ENCODE measurements at places on chromosomes 1 and 21.
A peak's percentile ranks its signal among the peaks of the same experiment; 100 is the strongest.

GRCh38 chr1:92778376-92778775, 6.5 kb downstream of the EVI5 start:
- DNase-seq = no peak

GRCh38 chr1:81702903-81703302, 97.8 kb upstream of the ADGRL2 start:
- DNase-seq = peak; percentile 67

DNA sequence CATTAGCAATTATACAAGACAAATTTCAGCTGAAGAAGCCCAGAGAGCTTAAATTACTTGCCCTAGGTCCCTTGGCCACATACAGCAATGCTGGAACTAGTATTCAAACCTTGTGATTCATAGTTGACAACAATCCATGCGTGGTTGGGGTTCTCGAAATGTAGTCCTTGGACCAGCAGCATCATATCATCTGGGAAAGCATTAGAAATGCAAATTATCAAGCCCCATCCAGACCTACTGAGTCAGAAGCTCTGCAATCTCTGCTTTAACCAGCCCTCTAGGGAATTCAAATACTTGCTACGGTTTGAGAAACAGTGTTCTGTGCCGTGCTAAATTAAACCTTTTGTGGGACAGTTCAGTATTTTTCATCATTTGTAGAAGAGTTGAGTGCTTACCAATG, 65.1 kb downstream of the CLIC6 start:
- peak; percentile 64 for DNase-seq

DNA sequence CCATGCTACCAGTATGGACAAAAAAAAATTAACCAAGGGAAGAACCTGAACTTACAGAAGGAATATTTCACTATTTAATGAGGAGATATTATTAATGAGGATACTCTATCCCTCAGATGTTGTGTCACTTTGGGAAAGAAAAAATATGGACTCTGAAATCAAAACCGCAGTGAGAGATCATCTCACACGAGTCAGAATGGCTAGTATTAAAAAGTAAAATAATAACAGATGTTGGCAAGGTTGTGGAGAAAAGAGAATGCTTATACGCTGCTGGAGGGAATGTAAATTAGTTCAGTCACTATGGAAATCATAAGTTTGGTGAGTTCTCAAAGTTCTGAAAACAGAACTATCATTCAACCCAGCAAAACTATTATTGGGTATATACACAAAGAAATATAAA, 30.9 kb downstream of the TNFSF4 start:
- no peak for DNase-seq

DNA sequence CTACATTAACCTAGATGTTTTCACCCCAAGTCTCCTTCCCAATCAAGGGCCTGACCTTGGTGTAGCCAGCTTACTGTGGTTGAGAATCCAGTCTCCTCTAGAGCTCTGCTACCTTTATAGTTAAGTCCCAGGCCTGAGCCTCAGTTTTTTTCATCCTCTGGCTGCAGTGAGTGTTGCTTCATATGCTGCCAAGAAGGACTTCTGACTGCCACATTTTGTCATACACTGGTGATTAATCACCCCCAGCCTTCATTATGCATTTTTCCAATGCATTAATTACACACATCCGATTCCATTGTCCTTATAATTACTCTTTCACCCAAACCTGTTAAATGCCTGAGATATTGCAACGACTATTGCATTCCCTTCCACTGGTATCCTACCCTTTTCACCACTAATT, 66.3 kb upstream of the FGGY start:
- no peak for DNase-seq

DNA sequence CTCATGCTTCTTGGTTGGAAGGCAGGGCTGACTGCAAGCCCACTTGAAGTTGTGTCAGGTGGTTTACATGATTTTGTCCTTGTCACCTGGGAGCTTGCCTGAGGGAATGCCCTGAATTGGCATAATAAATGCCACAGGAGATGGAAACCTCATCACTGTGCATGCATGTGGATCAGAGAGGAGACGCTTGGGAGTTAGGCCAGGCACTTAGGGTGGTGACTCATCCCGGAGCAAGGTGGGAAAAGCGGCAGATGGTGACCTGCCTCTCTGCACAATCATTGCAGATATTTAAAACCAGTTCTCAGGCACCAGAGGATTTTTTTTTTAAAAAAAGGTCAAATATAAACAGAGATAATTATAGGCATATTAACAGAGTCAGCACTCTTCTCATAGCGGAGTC, 202.2 kb upstream of the KIAA0040 start:
- DNase-seq = peak; percentile 14

DNA sequence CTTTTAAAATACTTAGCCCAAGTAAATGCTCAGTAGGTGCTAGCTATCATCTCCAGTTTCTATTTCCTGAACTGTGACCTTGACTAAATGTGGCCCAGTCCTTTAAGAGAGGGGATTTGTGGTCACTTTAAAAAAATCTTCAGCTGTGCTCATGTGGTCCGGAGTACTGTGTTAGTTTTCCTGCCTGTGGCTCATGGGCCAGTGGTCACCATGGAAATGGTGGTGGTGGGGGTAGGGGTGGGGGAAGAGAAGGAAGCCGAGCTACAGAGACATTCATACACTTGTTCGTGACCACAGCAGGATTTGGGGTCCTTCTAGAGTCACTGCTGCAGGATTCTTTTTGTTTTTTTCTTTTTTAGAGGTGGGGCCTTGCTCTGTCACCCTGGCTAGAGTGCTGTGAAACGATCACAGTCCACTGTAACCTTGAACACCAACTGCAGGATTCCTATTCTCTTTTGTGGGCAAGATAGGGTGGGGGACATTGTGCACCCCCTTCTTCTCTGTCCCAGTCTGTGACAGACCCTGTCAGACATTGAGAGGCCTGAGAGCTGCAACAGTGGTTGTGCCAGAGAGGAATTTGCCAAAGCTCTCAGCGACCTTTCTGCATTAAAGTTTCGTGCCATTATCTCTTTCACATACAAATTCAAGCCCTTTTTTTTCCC, 25.8 kb downstream of the KIF26B start:
- DNase-seq = no peak

GRCh38 chr1:169914531-169914930, 20.8 kb upstream of the SCYL3 start:
- no peak for DNase-seq

DNA sequence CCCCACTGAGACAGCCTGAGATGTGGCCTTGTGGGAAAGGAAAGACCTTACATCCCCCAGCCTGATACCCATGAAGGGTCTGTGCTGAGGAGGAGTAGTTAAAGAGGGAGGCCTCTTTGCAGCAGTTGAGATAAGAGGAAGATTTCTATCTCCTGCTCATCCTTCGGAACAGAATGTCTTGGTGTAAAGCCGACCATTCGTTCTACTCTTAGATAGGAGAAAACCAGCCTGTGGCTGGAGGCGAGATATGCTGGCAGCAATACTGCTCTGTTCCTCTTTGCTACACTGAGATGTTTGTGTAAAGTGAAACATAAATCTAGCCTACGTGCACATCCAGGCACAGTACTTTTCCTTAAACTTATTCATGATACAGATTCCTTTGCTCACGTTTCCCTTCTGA, 1.5 kb upstream of the CCDC27 start:
- DNase-seq = no peak

- DNase-seq = no peak
These were observed 1.8 kb downstream of the TMEM81 start for GRCh38 chr1:205082431-205082830.

GRCh38 chr1:31155216-31155806, 84.4 kb downstream of the NKAIN1 start:
- DNase-seq = peak; percentile 46

GRCh38 chr1:153768316-153769181, 6.7 kb upstream of the SLC27A3 start:
- no peak for DNase-seq

DNA sequence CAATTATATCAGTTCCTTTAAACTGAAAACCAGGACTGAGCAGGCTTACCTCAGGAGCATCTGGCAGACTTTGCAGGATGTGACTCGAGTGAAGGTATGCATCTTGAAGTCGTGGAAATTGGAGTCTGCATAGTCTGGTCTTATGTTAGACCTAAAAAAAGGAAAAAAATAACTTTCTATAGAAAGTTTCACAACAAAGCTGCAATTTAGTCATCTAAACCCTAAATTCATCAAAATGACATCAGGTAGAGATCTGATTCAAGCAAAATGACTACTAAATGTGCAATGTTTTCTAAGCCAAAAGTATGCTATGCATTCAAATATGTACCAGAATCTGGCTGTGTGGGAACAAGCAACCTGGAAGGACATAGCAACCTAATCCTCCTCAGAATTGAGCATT, 260.1 kb downstream of the VAV3 start:
- no peak for DNase-seq

GRCh38 chr21:37958537-37958936, 42.3 kb upstream of the KCNJ6 start:
- DNase-seq = no peak

GRCh38 chr1:210600421-210601159, 271.9 kb downstream of the HHAT start:
- no peak for DNase-seq

DNA sequence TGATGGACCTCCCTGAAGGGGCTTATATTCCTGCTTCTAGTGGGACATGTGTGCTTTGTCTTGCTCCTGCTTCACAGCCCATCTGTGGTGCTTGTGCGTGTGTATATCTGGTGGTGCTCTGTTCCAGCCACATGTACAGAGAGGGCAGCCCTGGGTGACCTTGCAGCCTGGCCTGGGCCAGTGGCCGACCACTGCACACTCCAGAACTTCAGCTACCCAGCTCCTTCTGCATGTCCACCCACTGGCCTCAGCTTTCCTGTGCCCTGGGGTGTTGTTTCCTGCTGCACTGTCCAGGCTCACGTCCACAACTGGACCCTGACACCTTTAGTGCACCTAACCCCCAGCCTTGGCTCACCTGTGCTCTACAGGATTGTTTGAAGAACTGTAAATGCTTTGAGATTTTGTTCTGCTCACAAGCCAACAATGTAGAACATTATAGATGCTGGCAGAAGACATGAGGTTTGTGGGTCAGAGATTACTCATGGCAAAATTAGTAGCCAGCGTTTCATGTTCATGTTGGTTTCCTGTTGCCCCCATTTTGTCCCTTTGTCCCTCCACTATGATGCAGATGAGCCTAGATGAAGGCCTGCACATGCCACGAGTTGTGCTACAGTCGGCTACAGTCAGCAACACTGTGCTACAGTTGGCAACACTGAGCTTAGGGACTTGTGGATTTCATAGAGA, 5.3 kb upstream of the S100B start:
- no peak for DNase-seq

DNA sequence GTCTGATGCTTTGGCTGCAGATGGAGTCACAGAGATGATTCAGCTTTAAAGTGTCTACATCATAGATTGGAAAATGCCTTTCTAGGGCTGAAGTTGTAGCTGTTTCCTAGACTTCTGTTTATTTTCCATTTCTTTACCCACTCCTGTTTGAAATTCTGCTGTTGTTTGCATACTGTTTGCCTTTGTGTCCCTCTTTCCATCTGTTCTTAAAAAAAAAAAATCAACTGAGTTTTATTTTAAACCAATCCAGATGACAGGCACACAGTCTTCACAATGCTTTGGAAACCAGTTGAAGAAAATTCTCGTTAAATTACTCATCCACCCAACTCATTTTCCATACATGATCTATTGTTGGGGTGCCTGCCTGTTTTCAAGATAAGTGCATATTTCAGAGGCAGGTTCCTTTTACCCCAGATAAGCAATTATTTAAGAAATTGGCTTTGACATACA, 245.9 kb downstream of the DISC1 start:
- no peak for DNase-seq

GRCh38 chr1:177915641-177916040, 54.2 kb downstream of the SEC16B start:
- peak; percentile 91 for DNase-seq

DNA sequence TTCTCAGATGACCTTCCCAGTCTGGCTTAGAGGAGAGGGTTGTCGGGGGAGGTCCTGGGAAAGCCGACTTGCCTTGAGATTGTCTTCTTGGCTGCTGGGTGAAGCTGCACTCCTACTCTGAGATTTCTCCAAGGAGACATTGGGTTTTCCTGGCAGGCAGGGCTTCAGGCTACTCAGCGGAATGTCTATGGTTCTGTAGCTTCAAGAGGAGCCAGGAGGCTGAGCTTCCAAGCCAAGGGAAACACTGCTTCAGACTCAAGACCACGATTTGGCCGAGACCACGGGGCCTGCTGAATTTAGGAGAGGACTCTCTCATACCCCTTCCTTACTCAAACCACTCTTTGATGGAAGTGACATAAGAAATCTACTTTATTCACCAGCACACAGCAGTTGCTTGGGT, 67.8 kb downstream of the NTMT2 start:
- DNase-seq = no peak

- DNase-seq = no peak
These were observed 152.8 kb downstream of the FASLG start for GRCh38 chr1:172811694-172812093.

DNA sequence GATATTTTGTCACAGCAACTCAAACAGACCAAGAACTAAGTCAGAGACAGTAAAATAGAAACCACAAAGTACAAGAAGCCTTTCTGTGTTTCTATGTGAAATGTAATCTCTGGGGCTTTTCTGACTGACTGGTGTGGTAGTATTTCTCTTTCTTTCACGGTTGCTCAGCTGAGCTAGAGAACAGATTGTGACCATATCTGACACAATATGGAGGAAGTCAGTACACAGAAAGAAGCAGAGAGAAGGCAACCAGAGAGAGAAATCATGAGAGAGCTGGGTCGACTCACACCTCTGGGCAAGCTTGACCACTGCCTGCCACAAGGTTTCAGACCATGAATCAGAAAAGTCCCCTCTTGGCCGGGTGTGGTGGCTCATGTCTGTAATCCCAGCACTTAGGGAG, 208.9 kb upstream of the GREM2 start:
- DNase-seq = no peak

GRCh38 chr1:237740846-237741245, 149.9 kb downstream of the ZP4 start:
- DNase-seq = no peak

GRCh38 chr1:36027766-36028165, 56.1 kb upstream of the TEKT2 start:
- DNase-seq = no peak

Data from trophoblast cell (in vitro differentiated cells and primary cell).